ENCODE measurements at places on chromosomes 5 and 9.

DNA sequence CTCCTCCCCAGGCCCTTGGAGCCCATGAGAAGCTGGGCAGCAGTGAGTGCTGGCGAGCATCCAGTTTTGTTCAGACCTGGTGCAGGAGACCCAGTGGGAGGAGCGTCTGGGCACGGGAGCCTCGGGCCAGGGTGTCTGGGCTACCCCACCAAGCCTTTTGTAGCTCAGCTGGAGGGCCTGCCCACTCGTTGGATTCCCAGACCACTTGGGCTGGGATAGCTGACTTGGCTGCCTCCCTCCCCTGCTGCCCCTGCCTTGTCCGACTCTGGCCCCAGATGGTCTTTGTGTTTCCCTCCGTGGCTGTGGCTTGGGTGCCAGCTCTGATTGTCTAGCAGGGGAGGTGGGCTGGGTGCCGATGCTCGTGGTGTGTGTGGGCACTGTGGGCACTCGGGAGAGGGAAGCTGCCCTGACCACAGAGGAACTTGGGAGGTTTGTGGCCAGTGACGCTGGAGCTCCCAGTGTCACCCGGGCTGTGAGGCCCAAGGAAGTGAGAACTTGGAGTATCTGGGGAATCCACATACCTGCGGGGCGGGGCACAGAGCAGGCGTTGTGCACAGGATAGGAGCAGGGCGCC is 47.3 kb downstream of the WNK2 start:
- peak; percentile 19 for DNase-seq

DNA sequence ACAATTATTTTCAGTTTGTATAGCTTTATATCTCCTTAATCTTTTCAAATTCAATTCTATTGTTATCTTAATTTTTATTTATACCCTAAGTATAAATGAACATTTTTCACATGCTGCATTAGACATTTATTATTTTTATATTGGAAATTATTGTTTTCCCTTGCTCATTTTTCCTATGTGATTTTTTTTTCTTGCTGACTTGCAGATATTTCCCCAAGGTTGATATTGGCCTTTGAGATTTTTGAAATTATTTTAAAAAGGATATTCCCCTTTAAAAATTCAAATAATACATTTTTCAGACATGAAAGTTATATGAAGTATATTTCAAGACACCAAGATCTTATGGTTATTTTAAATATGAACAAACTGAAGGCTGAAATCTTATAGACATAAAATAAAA is 234.2 kb downstream of the TRIM36 start:
- no peak for DNase-seq

DNA sequence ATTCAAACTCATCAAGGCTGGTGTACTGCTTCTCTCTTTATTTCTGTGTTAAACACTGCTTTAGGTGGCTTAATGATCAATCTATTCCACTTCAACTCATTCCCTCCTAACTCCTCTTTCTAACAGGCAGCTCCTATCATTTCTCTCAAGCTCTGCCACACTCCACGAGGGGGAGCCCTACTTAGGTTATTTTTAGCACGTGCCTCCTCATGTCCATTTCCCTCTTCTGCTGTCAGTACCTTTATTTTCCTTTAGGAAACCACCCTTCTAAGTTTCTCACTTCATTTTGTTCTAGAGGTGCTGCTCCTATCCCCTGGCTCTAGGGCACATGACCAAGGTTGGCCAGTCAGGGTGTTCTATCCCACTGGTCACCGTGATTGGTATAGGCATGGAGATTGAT is 6.7 kb upstream of the BRINP1 start:
- no peak for DNase-seq

DNA sequence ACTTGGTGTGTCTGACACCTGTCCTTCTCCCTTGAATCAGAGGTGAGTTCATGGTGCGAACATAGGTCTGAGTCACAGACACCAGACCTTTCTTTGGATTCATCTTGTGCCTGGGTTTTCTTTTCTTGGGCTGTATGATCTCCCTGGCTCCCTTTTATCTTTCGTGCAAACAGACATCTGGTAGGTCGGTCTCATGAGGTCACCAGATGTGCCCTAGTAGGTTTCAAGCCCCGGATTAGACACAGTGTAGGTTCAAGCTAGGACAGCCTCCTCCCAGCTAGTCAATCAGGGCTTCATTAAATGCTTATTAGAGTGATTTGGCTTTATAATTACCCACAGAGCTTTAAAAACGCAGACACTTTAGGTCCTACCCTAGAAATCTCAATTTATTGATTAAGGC is 106.0 kb upstream of the MYO10 start:
- DNase-seq = no peak

DNA sequence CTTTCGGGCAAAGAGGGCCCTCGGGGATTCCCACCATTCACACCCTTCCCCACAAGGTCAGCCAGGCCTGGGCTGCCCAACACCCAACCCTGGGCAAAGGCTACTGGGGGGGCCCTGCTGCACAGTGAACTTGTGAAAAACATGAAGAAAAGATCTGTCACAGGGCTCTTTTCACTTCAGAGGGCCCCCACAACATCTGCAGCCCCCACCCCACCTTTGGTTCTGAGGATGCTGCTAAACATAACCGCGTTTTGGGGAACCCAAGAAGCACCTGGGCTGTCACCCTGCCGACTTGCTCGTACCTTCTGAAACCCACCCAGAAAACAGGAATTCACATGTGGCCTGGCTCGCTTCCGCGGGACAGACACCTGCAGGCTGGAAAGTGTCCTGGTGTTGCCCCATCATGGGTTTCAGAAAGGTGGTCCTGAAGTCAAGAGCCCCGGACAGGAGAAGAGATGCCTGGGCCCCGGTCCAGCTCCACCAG is 29.3 kb downstream of the B4GALT1 start:
- no peak for DNase-seq

Data from NCI-H2107 (cell line).